ENCODE measurements at places on chromosomes 2 and 18.

DNA sequence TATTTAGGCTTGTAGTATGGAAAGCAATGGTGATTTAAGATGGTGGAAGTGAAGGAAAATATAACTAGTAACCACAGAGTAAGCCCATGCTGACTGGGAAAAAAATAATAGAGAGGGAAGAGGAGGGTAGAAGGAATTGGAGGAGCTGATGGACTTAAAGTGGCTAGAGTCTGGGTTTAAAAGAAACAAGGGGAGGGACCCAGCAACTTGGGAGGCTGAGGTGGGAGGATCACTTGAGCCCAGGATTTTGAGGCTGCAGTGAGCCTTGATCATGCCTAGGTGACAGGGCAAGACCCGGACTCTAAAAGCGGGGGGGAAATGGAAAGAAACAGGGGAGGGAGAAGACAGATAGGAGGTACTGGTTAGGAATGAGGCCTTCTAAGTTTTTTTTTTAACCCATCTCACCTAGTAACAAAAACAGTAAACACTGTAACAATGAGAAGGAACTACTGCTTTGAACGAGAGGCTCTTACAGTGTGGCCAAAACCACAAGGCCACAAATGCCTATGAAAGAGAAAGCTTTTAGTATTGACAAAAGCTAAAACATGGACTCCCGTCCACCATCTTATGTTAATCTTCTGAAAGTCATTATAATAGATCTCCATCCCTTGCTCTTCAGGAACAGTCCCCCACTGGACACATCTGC, 26.6 kb downstream of the METTL8 start:
- no peak for DNase-seq

- DNase-seq = no peak
These were observed 92.1 kb downstream of the DYM start for GRCh38 chr18:49368161-49368875.

- DNase-seq = no peak
These were observed 178.4 kb downstream of the MEMO1 start for GRCh38 chr2:31832363-31832762.

GRCh38 chr2:235223011-235223410, 270.8 kb upstream of the AGAP1 start:
- DNase-seq = peak; percentile 27

GRCh38 chr2:205644018-205644417, 38.3 kb upstream of the NRP2 start:
- no peak for DNase-seq

DNA sequence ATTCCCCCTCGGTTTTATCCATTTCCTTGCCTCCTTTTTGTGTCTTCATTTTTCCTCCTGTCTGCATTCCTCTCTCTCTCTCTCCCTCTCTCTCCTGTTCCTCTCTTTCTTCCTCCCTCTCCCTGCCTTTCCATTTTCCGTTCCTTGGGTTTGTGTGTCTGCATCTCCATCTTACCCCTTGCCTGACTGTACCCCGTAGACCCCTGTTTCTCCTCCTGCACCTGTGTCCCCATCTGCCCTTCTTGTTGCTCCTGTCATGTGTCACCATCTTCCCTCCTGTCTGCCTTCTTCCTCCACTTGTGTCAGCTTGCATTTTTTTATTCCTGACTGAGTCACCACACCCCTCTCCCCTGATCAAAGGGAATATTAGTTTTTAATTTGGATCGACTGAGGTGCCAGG, 1.8 kb downstream of the CDK5R2 start:
- no peak for DNase-seq

DNA sequence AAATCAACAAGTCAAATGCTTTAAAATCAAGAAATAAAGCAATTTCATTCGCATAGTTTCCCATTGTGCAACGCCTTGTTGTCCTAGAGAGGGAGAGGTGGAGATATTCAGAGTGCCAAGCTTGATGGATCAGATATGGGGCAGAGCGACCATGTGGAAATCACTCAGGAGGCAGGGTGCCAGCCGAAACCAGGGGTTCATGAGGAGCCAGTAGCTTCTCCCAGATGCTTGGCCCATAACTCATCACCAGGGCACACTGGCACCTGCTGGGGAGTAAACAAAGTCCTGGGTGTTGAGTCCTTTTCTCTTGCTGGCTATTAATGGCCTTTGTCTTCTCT, 53.0 kb upstream of the ASAP2 start:
- DNase-seq = peak; percentile 98

GRCh38 chr2:70557171-70557838, 3.7 kb upstream of the TGFA start:
- DNase-seq = no peak

- DNase-seq = no peak
These were observed 20.1 kb upstream of the ALLC start for GRCh38 chr2:3637692-3638455.

DNA sequence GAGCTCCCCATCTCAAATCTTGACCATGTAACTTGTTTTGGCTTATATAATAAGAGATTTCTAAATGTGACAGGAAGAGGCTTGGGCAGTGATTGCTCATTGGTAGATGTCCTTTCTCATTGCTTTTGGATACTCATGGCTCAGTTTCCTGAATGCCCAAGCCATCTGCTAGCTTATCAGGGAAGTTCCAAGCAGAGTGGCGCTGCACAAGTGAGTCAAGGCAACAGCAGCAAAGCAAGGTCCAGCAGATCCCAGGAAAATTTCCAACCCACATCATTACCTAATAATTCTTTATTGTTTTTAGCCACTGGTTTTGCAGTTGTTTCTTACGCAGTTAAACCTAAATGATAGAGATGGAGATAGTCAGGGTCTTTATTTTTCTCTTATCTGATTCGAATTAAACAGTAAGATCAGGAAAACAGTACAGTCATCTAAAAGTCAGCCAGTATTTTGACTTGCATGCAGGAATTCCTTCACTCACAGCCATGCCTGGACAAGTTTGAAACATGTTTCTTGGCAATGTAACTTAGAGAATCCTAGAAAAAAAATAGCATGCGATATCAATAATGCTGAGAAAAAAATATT, 349.7 kb upstream of the TMEFF2 start:
- DNase-seq = no peak

DNA sequence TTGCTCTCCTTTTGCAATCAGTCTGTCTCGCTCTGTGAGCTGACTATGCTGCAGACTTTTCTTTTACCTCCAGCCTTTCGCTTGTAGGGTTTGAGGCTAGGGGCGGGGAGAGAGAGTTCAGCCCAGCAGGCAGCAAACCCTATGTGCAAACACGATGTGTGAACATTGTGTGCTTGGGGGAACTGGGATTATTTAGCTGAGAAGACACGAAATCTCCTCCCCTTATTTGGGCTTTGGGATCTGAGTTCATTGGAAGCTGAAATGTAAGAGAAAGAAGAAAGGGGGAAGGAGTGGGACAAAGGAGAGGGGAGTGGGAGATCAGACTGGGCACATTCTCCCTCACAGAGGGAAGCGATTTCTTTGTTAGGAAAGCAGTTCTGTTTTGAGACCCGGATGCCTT, 189.6 kb upstream of the TNP1 start:
- no peak for DNase-seq

DNA sequence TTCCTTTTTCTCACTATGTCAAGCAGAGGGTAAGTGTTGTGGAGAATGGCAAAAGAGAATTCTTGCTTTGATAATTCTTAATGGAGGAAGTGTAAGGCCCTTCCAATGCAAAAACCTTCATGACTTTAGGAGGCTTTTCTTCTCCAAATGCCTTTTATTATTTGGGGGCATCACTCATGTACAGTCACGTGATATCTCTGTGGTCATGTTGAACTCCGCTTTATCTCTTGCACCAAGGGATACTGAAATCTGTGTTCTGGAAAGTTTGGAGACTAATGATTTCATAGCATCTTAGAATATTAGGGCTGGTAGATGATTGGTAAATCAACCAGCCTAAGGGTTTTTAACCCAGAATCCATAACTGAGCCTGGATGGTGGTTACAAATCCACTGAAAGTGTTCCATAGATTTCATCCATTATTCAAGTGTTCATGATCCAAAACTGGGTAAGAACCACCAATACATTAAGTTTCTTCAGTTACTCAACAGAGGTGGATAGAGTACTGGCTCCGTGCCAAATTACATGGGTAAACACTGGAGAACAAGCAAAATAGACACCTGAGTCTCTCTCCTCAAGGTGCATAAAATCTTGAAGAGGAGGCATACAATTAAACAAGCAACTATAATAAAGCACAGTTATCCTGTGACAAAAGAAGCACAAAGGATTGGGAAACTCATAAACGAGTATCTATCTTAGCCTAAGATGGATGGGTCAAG, 169.6 kb upstream of the EPHA4 start:
- DNase-seq = no peak

DNA sequence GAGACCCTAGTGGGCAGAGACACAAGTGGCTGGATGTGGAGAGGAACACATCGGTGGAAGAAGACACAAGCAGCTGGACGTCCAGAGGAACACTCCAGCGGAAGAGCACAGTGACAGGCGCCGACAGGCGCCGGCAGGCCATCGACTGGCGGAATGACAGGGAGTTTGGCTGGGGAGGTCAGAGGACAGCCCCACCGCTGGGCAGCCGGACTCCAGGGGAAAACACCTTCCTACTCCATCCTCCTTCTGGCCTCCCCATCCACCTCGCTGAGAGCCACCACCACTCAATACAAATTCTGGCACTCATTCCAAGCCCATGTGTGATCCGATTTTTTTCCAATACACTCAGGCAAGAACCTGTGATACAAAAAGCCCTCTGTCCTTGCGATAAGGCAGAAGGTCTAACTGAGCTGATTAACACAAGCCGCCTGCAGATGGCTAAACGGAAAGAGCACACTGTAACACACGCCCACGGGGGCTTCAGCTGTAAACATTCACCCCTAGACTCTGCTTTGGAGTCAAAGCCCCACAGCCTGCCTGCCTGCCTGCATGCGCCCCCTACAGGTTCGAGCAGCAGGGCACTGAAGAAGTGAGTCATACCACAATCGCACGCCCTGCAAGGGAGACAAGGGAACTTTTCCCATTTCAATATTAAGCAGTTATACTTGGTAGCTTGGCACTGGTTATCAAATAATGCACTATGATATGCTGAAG, 50.2 kb upstream of the LRP1B start:
- DNase-seq = no peak

DNA sequence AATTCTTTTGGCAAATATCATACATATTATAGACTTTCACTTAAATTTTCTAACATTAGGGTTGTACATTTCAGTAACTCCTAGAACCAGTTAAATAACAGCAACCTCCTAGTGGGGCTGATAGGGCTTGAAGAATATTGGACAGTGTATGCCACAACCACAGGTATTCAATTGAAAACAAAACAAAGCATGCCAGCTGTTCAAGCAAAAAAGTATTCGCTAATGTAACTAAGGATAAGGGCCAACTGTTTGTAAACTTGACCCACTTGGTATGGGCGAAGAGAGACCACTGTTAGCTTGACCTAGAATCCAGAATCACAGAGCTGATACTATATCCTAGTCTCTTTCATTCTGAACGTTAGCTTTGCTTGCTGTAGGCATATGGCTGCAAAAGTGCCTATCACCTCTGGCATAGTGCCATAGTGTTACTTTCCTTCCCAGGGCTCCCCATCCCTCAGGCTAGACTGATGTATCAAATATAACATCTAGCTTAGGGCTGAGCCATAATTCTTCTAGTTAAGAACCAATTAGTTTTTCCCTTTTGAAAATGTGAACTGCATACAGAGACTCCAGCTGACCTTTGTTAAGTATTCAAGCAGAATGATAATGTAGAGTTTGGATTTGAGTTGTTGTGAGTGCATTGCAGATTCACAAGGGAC, 458.8 kb upstream of the NRXN1 start:
- no peak for DNase-seq

GRCh38 chr2:10834068-10834655, 21.6 kb upstream of the PDIA6 start:
- DNase-seq = no peak

GRCh38 chr2:47867205-47867604, 39.1 kb downstream of the FBXO11 start:
- DNase-seq = peak; percentile 78

GRCh38 chr2:235212501-235213158, 260.8 kb downstream of the SH3BP4 start:
- no peak for DNase-seq

- no peak for DNase-seq
These were observed 66.8 kb downstream of the MSTN start for GRCh38 chr2:189995679-189996078.

DNA sequence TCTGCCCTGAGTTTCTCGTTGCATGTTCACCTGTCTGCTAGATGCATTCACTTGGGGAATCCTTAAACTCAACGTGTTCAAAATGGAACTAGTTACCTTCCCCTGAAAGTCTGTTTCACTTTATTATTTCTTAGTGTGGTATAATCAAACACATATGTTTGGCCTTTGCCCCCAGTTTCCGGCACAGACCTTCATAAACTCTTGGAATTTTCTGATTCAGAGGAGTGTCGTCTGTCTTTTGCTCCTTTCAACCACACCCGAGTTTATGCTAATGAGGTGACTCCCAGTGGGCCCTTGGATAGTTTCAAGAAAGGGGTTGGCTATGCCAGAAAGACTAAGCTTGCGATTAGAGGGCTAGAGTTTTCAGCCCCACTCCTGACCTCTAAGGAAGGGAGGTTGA, 198.9 kb downstream of the CDCA7 start:
- DNase-seq = peak; percentile 47

- DNase-seq = peak; percentile 32
These were observed 24.0 kb upstream of the GALNT5 start for GRCh38 chr2:157233506-157233905.

- no peak for DNase-seq
These were observed 21.7 kb downstream of the EPB41L5 start for GRCh38 chr2:120034621-120035020.

- DNase-seq = no peak
These were observed 53.5 kb downstream of the TEX51 start for GRCh38 chr2:126952216-126952615.

DNA sequence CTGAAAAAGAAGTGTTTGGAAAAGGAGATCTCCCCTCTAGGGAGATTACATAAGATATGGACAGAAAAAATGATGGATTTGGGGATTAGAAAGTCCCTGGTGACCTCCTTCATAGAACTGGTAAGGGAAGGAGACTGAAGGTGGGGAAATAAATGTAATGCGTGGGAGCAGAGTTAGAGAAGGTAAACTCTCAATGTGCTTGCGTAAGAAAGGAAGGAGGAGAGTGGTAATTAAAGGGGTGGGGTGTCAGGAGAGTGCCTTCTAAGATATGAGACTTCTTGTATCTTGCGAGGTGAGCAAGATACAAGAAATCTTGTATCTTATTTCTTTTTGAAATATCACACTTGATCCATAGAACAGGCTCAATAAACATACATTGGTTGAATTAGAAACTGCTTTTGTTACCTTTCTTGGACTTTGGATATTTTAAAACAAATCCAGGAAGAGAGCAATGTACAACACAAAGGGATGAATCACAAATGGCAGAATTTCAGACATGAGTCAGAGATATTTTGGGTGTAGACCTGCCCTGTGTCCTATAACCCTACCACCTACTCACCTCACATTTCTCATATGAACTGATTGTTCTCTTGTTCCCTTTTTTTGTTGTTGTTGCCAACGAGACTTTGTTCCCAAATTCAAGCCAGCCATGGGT, 342.4 kb downstream of the INSIG2 start:
- DNase-seq = no peak

DNA sequence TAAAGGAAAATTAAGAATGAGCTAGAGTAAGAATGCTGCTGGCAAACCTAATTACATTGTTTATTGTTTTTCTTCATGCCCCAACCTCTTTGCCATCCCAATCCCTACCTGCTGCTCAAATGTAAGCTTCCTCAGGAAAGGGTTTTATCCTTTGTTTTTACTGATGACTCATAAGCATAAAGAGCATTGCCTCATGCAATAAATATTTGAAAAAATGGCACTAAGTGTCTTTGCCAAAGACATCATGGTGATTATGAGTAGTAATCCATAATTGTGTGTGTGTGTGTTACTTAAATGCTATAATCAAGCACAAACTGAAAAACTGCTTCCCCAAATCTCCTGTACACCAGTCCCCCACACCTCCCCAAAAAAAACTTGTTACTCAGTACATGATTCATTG, 53.4 kb downstream of the DNER start:
- DNase-seq = no peak

Measured in fibroblast of gingiva (primary cell).